ENCODE measurements at places on chromosomes 16 and 17.

GRCh38 chr17:81844327-81844851 lies 9.5 kb upstream of the PPP1R27 start:
- DNase-seq = no peak

DNA sequence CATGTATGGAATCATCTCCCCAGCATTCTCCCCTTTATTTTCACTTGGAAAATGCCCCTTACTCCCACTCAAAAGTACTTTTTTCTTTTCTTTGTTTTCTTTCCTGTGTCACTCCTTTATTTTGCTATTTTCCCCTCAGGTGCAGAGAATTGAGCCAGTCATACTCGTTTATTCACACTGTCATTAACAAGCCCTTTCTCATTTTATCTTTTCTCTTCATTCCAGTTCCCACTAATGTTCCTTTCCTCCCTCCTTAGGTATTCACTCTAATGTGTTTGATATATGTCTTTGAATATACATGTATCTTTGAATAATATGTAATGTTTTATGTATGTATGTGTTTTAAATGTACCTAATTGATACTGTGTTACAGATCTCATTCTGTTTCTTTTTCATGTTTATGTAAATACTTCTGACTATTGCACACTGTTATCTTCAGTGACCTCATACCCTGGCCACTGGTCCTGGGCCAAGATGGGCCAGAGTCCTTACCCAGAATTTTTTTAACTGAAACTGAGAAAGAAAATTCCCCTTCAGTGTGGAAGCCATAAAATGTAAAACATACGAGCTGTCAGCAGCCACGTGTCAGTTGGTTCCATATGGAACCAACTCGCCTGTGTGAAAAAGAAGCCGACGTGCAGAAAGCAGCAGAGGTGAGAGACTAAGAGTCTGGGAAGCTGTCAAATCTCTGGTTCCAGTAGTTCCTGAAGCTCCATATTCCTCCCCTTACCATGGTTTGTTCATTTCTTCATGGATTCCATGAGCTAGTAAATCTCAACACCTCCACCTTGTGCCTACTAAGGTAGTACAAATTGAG lies 5.8 kb downstream of the SRR start:
- DNase-seq = no peak

DNA sequence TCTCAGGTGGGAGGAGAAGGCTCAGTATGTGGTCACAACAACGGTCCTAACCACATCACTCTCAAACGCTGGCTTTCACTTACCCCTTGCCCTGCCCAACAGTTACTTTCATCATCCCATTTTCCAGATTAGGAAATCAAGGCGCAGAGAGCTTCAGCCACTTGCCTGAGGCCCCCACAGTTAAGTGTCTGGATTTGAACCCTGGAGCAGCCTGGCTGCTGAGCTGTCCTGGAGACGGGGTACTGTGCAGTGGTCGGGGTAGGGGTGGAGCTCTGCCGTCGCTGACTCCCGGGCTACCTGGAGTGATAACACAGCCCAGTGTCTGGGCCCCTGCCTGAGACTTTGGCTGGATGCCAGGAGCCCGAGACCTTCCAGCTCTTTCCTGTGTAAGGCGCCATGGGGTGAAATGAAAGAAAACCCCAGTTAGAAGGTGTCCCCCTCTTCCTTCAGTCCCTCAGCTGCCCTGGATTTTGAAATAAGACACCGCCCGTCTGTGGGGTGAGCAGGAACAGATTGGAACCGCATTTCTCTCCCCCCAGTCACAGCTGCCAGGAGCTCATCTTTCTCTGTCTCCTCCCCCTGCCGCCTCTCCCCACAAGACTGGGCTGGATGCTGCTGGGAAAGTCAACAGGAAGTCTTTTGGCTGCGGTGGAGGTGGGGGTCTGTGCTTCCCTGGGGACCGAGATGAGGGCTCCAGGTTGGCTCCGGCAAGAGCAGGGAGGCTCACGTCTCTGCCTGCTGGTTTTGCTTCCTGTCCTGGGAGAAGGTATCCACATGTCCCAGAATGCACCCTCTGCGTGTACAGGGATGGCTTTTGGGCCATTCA lies 280.2 kb downstream of the SEC14L1 start:
- peak; percentile 99 for DNase-seq

GRCh38 chr17:80692931-80693467 lies 148.4 kb downstream of the RPTOR start:
- DNase-seq = no peak

DNA sequence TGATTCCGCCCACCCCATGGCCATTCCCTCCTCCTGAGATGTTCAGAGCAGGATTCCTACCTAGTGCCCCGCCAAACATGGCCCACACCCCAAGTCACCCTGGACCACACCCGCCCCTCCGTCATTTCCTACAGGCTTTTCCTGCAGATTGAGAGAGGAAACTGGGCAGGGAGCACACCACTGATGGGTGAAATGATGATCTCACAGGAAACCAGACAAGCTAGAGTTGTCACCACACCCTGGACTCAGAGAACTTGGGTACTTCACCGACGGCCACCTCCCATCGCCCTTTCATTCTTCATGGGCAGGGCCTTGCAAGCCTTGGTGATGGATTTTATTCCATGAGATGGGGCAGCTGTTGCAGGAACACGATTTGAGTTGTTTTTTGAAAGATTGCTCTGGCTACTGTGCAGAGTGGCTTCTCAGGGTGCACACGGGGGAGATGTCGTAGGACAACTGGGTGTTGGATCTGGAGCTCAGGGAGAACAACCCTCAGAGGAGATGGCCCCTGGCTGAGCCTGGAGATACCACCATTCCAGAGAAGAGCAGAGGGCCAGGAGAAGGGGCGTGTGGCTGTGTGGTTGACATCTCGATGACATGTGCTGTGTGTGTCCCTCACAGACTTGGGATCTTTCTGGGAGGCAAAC lies 7.4 kb upstream of the B9D1 start:
- no peak for DNase-seq

GRCh38 chr17:75635610-75636202 lies 2.5 kb downstream of the SMIM5 start:
- no peak for DNase-seq

DNA sequence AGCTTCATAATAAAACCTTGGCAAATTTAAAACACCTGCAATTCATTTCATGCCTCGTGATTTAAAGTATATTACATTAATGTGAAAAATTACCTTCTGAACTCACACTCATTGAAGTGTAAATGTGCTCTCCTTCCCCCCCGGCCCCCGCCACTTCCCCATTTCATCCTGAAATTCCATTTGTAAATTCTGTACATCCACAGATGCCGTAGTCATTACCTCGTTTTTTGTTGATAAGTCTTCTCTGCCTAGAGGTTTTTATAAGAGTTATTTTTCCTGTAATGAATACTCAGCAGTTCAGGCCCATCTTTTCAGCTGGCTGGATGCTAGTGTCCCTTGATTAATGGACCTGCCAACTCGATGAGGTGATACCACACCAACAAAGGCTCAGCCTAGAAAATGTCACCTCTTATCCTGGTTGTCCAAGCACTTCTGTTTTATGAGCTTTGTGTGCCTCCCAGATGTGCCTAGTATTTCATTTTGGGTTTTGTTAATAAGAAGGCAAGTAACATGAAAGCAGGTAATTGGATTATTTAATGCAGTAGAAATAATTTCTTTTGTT lies 64.8 kb upstream of the KIFC3 start:
- DNase-seq = no peak

DNA sequence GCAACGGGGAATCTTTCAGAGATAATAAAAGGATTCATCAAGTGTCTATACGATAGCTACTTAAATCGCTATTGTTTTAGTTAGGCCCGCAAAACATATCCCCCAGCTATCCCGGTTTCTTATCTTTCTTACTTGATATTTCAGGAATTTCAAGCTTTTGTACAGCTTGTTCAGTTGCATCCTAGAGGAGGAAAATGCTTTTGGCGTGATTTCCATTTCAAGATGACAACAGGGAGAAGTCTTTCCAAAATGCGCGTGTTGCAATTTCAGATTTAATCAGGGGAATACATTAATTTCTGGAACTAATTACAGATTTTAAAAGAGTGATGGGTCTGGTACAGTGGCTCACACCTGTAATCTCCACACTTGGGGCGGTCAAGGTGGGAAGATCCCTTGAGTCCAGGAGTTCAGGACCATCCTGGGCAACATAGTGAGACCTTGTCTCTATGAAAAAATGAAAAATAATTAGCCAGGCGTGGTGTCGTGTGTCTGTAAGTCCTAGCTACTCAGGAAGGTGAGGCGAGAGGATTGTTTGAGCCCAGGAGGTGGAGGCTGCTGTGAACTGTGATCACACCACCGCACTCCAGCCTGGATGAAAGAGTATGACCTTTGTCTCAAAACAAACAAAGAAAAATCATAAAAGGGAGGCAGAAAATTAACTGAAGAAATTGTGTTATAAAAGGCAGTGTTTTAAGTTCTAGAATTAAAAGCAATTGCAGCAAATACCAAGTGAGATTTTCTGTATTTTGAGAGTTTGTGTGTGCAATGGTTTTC lies 546.1 kb downstream of the MAF start:
- no peak for DNase-seq

GRCh38 chr17:35788477-35789368 lies 6.7 kb downstream of the MMP28 start:
- no peak for DNase-seq

- DNase-seq = no peak
Observed at GRCh38 chr17:1168533-1169220, 11.1 kb downstream of the ABR start.

DNA sequence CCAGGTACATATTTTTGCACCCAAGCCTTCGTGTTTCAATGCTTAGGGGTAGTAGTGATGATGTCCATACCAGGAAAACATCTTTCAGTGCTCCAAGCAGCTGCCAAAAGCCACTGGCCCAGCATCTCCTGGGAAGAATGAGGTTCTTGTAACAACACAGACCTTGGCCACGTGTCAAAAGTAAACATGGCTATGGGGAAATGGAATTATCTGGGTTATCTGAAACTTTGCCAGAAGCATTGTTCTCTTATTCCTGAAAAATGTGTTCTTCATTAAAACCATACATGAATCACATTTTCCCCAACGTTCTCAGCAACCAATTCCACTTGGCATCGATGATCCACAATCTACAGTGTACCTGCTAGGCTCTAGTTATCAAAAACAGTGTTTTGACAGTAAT lies 524.2 kb upstream of the EEF2KMT start:
- no peak for DNase-seq

DNA sequence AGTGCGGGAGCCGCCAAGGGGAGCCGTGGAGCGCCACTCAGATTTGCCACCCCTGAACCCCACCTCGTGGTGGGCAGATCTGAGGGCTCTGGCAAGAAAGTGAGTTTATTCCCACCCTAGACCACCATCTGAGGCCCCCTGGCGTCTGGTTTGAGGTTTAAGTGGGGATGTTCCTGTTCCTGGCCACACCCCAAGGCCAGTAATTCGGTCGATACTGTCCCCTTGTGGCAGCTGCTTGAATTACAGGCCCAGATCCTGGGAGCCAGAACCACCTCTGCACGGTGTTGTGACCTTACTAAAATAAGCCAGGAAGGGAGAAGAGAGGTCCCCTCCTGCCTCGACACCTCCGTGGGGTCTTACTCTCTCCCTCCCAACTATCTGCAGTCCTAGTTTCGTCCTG lies 3.3 kb upstream of the LAT start:
- no peak for DNase-seq

GRCh38 chr16:83441517-83441916 lies 366.3 kb upstream of the HSBP1 start:
- no peak for DNase-seq

- no peak for DNase-seq
Observed at GRCh38 chr17:6422654-6423241, 12.2 kb downstream of the AIPL1 start.

- no peak for DNase-seq
Observed at GRCh38 chr17:59760160-59760559, 52.7 kb downstream of the VMP1 start.

- DNase-seq = no peak
Observed at GRCh38 chr16:27195941-27196595, 7.3 kb upstream of the KDM8 start.

GRCh38 chr17:79330696-79331095 lies 256.1 kb downstream of the ENGASE start:
- DNase-seq = no peak

DNA sequence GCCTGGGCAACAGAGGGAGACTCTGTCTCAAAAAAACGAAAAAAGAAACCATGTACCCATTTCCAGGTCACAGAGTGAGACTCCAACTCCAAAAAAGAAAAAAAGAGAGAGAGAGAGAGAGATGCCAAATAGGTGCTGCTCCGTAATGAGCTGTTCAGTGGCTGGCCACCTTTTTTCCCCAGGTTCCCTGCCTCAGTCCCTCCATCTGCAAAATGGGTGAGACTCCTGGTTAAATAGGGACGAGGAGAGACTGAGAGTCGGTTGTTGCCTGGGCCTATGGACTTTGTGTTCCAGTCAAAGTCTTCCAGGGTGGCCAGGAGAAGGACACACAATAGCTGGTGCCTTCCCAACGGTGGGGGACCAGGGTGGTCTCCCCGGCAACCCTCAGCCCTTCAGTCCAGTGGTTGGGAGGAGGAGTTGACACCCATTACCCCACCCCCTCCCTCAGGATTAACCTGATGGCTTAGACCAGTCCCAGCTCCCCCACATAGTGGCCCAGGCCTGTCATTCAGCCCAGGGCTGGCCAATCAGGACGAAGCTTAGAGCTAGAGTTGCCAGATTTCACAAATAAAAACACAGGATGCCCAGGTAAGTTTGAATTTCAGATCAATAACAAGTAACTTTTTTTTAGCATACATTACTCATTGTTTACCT lies 258.2 kb downstream of the PARN start:
- no peak for DNase-seq

DNA sequence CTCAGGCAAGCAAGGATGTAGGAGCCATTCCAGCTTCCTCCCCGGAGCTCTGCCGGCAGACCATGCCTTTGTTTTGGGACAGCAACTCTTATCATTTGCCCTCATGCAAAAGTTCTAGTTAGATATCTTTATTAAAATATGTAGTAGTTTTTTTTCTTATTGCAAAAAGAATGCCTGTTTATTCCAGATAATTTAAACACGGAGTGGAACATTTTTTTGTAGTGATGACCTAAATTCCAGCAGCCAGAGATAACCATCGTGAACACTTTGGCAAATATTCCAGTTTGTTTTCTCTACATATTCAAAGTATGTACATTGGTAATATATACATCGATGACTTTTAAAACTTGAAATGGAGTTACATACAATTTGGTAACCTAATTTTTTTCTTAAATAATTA lies 54.8 kb downstream of the CRISPLD2 start:
- DNase-seq = no peak

- DNase-seq = no peak
Observed at GRCh38 chr17:83087788-83088360, 8.5 kb downstream of the METRNL start.

DNA sequence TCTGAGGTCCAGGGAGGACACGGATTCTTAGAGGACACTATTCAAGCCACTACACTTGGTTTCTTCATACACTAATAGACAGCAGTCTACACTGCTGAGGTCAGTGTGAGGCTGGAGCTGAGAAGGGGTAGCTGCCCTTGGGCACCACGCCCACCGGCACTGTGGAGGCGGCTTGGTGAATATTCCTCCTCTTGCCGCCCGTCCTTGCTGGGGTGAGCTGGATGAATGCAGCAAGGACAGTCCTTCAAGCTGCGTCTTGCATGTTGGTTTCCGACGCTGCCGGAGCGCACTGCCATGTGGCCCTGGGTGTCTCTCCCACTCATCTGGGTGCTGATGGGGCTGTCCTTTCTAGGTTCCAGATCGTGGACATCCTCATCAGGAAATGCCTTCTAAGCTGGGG lies 2.6 kb downstream of the ZNF205 start:
- DNase-seq = no peak

- no peak for DNase-seq
Observed at GRCh38 chr16:3143598-3144320, 8.9 kb downstream of the ZNF213 start.
